CD4-positive, alpha-beta T cell treated with Interleukin-15 for 1 hour (primary cell): ENCODE measurements at places on chromosomes 4 and X.

DNA sequence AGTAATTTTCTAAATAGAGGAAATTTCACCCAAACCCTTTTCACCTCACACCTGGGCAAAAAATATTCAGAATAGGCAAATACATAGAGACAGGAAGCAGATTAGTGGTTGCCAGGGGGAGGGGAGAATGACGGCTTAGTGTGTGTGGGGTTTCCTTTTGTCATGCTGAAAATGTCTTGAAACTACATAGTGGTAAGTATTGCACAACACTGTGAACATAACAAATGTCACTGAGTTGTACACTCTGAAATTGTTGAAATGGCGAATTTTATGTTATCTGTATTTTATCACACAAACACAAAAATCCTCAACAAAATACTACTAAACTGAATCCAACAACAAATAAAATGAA is 60.7 kb upstream of the PLAC1 start:
- no peak for DNase-seq

GRCh38 chr4:53196882-53197771 is 168.7 kb downstream of the SCFD2 start:
- DNase-seq = no peak

DNA sequence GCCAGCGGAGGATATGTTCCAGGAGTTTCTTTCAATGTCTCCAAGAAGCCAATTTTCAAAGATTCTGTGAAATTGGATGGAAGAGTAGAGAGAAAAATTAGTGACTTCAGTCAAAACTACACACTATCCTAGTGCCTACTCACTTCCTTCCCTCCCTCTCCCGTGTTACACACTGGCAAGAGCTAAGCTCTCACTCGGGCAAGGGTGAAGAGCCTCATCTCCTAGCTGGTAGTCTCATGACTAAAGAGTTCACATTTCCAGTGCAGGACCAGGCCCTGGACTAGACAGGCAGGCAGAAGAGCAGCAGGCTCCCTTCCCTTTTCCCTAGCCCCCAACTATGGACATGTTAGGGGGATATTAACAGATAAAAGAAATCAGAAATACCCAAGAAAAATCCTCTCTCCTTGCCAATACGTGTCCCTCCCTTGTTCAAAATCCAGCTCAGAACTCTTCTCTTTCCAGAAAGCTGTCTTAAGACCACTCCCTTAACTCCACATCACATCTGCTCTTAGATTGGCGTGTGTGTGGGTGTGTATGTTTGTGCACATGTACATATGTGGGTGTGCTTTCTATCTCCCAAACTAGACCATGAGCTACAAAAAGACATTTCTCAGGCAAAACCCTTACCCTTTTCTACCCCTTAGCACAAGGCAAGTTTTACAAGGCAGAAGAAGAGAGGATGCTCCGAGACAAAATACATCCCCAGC is 29.9 kb downstream of the ZDHHC9 start:
- DNase-seq = no peak

DNA sequence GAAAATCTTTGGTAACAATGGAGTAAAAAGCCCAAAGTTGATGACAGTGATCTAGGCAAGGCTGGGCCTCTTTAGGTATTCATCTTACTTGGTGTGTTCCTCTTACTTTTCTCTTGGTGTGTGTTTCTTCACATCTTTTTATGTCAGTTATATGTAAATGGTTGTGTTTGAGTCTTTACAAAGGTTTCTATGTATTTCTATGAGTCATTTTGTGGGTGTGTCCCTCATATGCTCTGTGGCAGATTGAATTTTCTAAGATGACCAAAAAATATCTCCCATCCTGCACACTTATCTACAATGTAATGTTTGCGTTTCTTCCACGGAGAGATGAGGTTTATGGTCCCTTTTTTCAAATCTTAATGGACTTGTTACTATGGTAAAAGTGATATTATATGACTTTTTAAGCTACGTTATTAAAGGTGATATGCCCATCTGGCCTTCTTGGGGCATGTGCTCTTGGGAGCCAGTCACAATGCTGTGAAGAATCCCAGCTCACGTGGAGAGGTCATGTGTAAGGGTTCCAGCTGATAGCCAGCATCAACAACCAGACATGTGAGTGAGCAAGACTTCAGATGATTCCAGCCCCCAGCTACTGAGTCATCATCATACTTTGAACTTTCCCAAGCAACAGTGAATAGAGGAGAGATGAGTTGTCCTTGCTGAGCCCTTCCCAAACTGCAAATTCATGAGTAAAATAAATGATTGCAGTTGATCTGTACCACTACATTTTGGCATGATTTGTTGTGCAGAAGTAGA is 126.9 kb downstream of the CBLL2 start:
- no peak for DNase-seq

DNA sequence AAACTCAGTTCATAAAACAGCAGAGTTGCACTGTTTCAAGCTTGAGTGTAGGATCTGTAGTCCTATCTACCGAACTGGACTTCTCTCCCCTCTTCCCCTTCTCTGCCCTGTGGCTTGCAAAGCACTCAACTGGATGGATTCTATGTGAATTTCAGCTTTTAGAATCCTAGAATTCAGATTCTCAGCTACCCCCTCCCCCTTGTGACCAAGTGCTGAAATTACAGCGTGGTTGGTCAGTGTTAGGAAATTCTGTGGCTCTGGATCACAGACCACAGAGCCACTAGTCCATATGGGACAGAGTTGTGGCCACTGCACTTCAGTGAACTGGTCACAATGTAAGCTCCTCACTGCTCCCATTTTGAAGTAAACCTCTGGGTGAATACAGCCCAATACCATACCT is 64.6 kb upstream of the TRPC5 start:
- no peak for DNase-seq

GRCh38 chr4:189162073-189162789 is 778.4 kb upstream of the FRG1 start:
- no peak for DNase-seq

GRCh38 chr4:54032558-54033135 is 31.8 kb downstream of the CHIC2 start:
- DNase-seq = no peak

DNA sequence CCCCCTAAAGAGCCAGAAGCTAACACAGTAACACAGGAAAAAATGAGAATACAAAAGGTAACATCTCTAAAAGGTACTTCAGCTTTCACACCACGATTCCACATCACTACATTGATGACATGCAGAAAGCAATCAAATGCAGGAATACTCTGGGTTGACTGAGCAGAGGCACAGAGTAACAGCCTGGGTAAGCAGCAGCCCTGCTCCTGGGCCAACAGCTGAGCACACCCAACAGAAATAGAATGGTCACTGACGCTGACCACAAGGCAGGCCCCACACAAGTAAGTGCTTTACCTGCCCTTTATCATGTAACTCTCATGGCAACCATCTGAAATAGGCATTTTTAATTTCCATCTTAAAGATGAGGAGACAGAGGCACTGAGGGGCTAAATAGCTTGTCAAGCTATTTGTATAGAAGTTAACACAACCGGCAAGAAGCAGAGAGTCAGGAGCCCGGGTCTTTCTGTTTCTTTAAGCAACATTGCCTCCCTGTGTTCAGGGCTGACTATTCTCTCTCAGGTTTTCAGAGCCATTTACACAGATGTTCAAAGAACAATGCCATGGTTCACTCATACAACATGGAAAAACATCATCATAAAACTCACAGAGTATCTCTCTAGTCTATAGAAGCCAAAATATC is 168.9 kb downstream of the ZNF674 start:
- no peak for DNase-seq

- DNase-seq = no peak
These were observed 393.5 kb upstream of the GRIA3 start for GRCh38 chrX:122790376-122791095.

DNA sequence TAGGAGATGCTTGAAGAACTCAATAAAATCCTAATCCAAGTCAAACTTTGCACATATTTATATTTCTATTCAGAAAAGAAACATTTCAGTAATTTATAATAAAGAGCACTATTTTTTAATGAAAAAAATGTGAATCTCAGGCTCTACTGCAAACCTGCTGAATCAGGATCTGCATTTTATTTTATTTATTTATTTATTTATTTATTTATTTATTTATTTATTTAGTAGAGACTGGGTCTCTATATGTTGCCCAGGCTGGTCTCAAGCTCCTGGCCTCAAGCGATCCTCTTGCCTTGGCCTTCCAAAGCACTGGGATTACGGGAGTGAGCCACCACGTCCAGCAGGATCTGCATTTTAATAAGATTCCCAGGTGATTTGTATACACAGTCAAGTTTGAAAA is 16.0 kb downstream of the SUPT20HL1 start:
- DNase-seq = no peak

DNA sequence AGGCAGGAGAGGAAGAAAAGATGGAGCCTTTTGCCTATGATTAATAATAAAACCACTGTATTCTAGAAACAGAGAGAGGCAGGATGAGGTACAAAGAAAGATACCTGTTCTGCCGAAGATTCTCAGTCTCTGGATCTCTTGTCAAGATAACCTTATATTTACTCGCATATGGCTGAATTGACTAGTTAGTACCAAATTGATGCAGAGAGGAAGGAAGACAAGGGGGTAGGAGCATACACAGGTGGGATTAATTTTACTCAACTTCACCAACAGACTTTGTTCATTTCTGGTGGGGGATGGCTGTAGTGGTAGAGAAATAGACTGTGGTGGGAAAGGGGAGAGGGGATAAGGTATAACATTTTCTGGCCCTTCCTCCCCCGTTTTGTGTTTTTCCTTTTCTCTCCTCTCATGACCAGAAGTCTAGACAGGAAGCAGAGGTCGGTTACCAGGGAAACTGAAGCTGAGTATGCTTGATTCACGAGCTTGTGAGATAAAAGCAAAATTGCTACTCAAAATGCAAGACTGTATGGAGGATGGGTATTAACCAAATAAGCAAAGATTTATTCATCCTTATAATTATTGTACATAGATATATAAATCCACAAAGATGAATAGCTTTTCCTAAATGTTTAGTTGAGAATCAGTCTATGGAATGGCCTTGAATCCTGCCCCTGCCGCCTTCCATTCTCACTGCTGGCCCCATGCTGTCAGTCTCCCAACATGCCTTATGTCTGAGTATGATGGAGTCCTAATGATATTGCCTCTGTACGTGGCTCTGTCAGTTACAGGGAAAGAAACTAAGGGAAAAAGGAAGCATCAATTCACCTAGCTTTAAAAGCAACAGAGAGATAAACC is 17.8 kb upstream of the PAGE2B start:
- peak; percentile 39 for DNase-seq

GRCh38 chr4:85780664-85781063 is 305.7 kb downstream of the ARHGAP24 start:
- DNase-seq = no peak

GRCh38 chr4:54516556-54517215 is 141.1 kb upstream of the KIT start:
- DNase-seq = no peak

DNA sequence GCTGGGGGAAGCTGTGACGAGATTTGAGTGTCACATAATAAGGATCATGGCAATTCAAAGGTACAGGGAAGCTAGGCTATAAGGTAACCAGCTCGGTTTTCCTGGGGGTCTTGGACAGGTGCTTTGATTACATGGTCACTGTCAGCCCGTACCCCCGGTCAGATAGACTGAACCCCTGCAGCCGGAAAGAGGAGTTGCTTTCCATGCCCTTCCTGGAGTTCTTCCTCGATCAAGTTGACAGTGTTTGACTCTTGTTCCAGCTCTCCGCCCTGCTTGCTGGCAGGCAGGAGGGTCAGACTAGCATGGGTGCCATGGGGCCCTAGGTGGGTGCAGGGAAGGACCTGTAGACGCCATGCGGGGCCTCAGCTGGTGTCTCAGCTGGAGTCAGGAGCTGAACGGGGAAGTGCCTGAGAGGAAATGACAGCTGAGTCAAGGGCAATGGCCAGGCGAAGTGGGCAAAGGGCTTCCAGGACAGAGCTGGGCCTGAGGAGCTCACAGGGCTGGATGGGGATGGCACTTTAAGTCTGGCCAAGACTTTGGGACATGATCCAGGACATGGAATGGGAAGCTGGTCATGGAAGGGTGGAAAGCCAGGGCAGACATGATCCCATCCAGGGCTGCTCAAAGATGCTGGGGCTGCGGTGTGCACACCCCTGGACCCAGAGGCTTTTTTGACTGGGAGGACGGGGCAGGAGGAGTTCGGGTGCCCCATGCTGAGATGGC is 1.6 kb downstream of the TMEM187 start:
- no peak for DNase-seq

GRCh38 chr4:138761638-138762220 is 253.9 kb upstream of the NOCT start:
- DNase-seq = no peak

DNA sequence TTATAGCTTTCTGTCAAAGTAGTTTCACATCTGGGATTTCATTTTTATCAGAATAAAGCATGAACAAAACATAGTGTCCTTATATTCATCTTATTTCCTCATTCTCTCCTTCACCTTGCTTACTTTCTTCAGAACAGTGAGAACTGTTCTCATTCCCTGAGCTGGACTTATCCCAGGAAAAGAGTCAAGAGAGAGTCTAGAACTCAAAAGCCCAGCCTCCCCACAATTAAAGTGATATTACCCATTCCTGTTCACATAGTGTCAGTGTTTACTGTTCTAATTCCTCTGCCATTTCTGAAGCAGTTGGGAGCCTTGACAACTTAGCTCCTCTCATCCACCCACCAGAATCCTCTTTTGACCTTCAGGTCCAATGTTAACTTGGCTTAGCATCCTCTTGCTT is 42.9 kb downstream of the RASSF6 start:
- DNase-seq = no peak

DNA sequence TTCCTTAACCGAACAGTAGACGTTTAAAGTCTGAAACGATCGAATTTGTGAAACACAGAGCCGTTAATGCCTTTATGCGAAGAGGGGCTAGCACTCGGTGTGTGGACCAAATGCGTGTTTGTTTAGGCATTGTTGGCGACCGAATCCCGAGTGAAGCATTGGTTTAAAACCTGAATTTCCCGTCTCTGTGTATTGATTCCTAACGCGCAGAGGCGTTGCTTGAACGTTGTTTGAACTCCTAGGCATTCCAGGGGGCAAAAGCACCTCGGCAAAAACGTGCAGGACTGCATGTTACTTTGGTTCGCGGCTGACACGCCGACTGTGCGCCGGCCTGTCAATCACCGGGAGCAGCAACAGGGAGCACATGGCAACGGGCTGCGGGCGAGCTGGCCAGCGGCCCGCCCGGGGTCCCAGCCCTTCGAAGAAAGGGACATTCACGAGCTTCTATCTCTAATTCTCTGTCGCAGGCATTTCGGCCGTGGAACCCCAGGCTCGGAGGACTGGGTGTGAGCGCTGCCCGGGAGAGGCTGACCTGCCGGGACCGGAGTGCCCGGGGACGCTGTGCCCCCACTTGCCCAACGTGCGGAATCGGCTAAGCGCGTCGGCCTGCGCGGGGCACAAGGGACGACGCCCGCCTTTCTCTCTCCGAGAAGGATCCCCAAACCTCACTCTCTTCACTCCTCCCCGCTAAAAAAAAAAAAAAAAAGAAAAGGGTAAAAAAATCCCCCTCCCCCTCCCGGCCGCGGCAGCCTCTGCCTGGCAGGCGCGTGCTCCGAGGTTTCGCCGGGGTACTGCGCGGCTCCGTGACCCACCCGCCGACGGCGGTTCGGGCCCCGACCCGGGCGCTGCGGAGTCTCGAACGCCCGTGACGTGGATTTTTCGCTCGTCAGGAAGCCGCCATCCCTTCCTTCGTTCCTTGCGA is 810 bp downstream of the SPRY1 start:
- peak; percentile 42 for DNase-seq

DNA sequence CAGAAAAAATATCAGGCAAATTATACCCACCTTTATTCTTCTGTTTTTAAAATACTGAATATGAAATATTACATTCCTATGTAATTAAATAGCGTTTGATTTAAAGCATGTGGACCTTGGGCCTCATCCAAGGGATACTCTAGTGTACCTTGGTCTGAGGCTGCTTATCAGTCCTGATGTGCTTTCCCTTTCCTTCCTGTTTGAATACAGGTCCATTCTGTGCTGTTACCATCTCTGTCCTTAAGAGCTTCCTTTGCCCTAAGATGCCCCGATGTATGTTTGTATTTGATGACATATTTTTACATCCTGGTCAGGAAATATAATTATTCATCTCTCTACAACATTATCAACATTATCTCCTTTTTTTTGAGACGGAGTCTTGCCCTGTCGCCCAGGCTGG is 24.1 kb downstream of the FAT4 start:
- no peak for DNase-seq
